ENCODE measurements at places on chromosomes 4 and X.

DNA sequence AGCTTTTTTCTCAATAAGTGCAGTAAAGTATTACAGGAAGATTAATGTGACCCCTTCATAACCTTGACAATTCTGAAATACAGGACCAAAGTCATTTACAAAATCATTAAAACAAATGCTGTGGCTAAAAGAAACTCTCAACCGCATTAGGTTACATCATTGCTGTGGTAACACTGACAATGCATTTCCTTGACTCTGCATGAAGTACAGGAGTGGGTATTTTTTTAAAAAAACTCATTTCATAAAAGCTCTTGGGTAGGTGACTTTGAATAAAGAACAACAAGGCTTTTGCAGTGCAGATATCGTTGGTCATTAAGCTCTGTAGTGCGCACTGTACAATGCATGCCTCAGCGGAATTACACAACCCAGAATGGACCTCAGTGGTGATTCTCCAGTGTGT is 23.4 kb upstream of the XK start:
- DNase-seq, result no peak

- DNase-seq, result no peak
Measured at GRCh38 chrX:31854716-31855115, 782.9 kb upstream of the FTHL17 start.

- no peak for DNase-seq
Measured at GRCh38 chrX:110060846-110061537, 58.1 kb downstream of the TMEM164 start.

GRCh38 chr4:149841686-149842085 is 26.0 kb upstream of the IQCM start:
- no peak for DNase-seq

GRCh38 chrX:121921258-121921657 is 873.8 kb downstream of the GLUD2 start:
- DNase-seq, result no peak

DNA sequence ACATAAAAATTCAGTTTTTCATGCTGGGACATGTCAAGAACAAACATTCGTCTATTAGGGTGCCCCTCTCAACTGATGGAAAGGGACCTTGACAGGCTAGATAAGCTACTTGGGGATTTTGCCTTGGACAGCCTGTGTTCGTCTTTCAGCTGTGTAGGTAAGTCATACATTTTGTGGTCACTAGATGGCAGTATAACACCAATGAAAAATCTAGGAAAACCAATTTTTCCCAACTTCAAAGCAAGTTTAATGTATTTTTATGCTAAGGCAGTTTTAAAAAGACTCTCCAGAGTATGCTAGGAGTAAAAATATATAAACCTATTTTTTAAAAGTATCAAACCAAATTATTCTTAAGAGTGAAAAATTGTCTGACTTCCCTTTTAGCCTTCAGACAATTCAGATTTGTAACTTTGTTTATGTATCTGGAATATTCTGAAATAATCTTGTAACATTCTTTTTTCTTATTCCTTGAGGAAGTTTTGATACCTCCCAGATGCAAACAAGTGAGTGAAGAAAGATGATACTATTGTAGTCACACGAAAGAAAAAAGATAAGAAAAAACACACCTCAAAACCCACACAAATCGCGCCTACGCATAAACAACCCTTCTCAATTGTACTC is 158.3 kb downstream of the CPE start:
- peak; percentile 46 for DNase-seq

DNA sequence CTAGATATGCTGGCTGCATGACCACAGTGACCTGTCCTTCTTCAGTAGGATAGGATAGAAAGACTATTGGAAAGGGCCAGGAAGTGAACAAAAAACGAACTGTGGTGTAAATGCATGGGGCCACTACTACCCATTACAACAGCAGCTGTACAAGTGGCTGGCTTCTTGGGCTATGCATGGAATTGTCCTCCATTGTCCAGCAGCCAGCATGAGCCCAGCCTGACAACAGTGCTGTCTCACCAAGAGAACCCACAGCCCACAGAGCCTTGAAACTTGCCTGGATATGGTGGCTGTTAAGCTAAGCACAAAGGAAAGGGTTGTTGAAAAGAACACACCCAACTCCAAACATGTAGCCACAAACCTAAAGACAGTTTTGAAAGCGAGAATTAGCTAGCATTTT is 330.2 kb upstream of the F9 start:
- no peak for DNase-seq

DNA sequence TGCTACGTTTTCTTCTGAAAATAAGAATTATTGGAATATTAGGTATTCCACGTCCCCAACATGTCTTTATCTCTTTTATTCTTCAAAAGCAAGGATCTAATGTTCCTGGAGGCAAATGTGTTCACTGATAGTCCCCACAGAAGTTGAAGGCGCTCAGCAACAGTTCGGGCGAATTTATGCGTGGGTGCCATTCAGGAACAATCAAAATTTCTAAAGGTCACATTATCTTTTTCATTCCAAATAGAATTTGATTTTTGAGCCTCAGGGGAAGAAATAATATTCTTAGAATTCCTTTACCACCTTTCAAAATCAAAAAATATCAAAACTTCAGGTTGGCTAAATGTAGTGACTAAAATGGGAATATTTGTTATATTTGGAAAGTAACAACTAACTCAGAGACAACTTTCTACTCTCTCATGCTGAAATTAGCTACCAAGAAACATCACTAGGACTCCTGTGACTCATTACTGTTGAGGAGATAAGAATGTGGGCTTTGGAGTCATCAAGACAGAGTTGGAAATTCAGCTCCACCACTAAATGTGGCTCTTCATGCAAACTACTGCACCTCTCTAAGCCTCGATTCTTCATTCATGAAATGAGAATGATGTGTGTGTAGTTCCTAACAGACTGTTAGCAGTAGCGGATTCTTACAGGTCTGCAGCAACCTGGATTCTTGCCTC is 72.3 kb upstream of the KIT start:
- peak; percentile 57 for DNase-seq

DNA sequence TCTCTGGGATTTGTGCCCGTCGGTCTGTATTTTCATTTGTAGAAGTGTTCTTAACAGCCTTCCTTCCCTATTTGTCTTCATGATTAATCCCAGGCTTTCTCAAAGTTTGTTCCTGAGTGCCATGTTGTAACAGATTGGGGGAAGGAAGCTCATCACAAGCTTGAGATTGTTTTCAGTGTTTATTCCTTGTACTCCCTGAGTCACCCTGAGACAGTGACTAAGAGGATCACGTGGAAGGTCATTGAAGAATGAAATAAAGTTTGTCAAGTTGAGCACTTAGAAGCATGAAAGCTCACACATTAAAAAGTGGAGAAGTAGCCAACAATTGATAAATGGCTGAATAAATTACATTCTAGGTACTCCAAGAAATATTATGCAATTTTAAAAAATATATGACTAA is 153.5 kb upstream of the FAM241A start:
- peak; percentile 77 for DNase-seq

GRCh38 chr4:62517716-62518115 is 1317.6 kb downstream of the ADGRL3 start:
- DNase-seq, result peak; percentile 40

DNA sequence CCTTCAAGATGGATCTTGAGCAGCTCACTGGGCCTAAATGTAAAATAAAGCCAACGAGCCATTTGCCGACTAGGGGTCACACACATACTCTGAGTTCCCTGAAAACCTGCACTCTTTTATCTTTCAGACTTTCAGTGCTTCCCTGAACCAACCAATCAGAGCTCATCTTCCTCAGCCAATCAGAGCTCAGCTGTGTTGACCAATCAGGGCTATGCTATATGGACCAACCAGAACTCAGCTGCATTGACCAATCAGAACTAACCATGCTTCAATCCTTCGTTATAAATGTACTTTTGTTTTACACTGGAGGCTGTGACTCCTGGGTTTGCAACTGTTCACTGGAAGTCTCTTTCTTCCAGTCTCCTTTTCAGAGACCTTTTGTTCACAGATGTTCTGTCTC is 19.3 kb downstream of the SLC25A53 start:
- DNase-seq, result peak; percentile 21

GRCh38 chr4:142416711-142417275 is 429.3 kb downstream of the INPP4B start:
- DNase-seq, result peak; percentile 57

DNA sequence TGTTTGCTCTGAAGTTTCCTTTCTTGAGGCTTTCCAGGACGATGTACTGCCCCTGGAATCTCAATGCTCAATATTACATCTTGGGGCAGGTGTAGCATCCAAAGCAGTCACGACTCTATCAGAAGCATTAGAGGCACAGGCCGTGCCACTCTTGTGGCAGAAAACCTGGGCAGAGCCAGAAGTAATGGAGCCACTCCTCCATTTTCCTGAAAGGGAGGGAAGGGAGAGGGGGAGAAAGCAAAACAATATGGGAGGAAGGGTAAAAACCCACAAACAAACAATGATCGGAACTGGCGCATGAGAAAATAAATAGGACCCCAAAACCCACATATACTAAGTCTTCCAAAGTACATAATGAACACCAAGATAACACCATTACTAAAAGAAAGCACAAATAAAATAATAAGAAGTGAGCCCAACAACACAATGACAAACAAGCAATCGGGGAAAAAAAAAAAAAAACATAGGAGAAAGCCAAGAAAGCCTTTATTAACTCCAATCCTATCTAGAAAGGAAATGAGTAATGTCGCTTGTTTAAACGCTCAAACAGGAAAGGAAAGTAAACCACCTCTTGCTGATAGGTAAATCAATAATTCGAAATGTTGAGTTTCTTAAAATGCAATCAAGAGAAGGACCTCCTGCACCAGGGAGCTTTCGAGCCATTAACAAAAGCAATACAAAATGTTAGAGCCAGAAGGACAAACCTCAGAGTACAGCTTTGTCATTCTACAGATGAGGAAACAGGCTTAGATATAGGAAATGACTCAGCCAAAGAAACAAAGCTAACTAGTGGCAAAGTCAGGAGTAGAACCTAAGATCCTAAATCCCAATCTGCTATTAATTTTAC is 117.4 kb downstream of the ATRX start:
- DNase-seq, result peak; percentile 65

DNA sequence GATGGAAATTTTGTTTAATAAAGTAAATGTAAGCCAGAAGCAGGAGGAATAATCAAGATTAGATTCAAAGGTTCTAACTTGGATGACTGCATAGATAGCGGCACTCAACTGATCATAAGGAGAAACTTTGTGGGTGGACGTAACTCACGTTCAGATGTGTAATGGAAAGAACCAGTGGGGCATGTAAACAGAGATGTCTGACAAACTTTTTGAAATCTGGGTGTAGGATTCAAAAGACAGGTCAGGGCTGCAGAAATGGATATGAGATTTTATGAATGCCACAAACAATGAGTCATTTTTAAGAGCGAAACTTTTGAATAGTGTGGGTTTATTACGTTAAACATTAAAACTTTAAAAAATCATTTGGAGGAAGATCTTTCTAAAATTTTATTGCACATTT is 375.6 kb downstream of the GBA3 start:
- no peak for DNase-seq

- DNase-seq, result no peak
Measured at GRCh38 chr4:106717091-106717490, 319.0 kb downstream of the DKK2 start.

DNA sequence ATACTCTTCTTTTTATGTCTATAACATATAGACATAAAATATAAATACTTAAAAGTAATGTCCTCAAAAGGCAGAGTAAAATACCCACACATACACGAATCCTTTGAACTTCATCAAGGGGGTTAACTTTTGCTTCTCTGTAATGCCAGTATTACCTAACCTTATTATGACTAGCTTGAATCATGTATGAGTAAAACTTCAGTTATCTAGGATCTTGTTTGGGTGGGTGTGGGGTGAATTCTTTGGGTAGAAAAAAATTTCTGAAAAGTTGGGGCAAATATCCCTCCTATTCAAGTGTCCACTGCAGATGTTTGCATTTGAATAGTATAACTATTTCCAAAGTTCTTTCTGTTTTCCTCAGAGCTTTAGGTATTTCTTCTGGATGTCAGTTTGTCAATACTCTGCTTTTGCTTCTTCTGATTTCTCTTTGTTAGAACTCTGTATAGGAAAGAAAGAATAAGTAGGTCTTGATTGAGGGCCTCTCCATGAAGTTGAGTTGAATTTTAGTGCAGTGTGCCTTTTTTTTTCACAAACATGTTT is 173.8 kb downstream of the ADGRL3 start:
- DNase-seq, result peak; percentile 65

GRCh38 chr4:39763714-39764572 is 66.0 kb downstream of the UBE2K start:
- no peak for DNase-seq

- DNase-seq, result no peak
Measured at GRCh38 chr4:71648448-71648847, 135.4 kb downstream of the GC start.

- no peak for DNase-seq
Measured at GRCh38 chr4:188612659-188613058, 473.4 kb downstream of the TRIML1 start.

DNA sequence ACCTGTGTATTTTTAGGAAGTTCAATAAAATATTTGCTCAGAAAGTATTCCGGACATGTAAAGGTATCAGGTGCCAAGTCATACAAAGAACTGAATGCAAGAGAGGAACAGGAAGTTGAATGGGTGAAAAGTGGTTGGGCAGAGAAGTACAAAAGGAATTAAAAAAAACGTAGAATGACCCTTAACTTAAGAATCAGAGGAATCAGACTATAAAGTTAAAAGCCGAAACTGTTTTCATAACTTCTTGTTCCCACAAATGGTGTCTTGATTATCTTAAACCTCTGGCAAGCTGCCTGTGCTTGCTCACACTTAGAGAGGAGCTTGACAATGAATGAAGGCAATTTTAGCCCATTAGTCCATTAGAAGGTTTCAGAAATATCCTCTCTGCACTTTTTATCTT is 81.6 kb upstream of the HHIP start:
- no peak for DNase-seq

DNA sequence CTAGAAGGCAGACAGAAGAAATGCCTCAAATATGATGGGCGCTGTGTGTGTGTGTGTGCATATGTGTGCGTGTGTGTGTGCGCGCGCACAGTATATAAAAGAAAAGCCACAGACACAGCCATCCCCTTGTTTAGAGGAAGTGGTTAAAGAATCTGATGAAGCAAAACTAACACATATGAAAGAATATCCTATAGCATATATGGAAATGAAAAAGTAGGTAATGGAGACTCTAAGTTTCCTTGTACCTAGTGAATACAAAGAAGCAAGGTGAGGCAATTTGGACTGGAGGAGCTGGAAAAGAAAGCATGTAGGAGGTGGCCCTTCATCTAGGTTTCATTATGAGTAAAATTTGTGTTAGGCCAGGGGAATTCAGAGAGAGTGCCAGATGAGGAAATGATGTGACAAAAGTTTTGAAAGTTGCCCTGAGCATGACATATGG is 58.6 kb upstream of the MCF2 start:
- DNase-seq, result no peak

DNA sequence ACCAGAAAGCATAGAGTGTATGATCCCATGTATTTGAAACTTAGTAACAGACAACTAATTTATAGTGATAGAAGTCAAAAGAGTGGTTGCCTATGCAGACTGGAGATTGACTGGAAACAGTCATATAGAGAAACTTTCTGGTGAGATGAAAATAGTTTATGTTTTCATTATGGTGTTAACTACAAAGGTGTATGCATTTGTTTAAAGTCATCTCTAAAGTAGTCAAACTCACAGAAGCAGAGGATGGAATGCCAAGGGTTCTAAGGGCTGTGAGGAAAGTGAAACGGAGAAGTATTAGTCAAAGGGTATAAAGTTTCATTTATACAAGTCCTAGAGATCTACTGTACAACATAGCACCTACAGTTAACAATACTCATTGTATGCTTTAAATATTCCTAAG is 45.8 kb downstream of the ENOX2 start:
- DNase-seq, result no peak
